ENCODE measurements at places on chromosomes 1 and 21. TPM values are rescaled to one million over a fixed set of nuclear protein-coding genes. Genes with fewer than 3 reads are reported as not detected.

Gene OSCP1
- total RNA-seq, result 2.3 TPM

Gene FLG2
- not detected for total RNA-seq

Gene GBP4
- total RNA-seq, result 31.7 TPM

DNA sequence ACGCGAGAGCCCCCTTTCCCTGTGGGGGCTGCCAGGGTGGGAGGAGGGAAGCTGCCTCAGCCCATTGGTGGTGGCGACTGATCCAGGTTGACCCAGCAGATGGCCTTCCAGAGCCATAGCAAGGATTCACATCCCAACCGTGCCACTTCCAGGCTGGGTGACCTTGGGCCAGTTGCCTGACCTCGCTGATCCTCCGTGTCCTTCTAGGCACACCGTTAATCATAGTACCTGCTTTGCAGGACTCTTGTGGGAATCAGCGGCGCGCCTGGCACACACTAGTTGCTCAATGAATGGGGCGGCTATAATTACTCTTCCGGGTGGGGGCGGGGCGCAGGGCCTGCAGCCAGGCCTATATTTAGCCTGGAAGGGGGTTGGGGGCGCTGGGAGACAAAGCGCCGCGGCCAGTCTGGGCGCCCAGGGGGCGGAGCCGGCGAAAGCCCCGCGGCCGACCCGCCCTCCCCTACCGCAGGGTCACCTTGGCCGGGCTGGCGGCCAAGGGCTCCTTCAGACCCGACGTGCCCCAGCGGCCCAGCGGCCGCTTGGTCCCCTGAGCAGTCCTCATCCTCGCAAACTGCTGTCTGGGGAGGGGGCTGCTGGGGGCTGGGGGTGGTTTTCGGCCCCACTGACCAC lies 5.1 kb downstream of the HSPB7 start:
- DNase-seq, result no peak
- H3K4me1 ChIP-seq, result peaks cover 34% of the 10 kb centered on the region
- peak overlapping the region; percentile 30 for H3K4me3 ChIP-seq
- H3K27me3 ChIP-seq, result peaks cover 7% of the 10 kb centered on the region

GRCh38 chr21:20968391-20968790 lies 29.8 kb upstream of the NCAM2 start:
- H3K4me3 ChIP-seq, result no peak overlapping the region
- H3K27me3 ChIP-seq, result no peaks in the 10 kb centered on the region
- H3K36me3 ChIP-seq, result no peaks in the 10 kb centered on the region
- H3K4me1 ChIP-seq, result no peaks in the 10 kb centered on the region
- no peak overlapping the region for H3K27ac ChIP-seq

- H3K27ac ChIP-seq, result peak overlapping the region; percentile 91
- H3K36me3 ChIP-seq, result no peaks in the 10 kb centered on the region
- H3K4me3 ChIP-seq, result peak overlapping the region; percentile 73
- peaks cover 9% of the 10 kb centered on the region for H3K4me1 ChIP-seq
- no peaks in the 10 kb centered on the region for H3K27me3 ChIP-seq
Observed at GRCh38 chr1:244460197-244460596, 876 bp upstream of the CATSPERE start.

GRCh38 chr1:200306944-200307754 lies 102.7 kb downstream of the ZNF281 start:
- peak overlapping the region; percentile 43 for H3K27ac ChIP-seq
- no peaks in the 10 kb centered on the region for H3K36me3 ChIP-seq
- H3K4me3 ChIP-seq, result no peak overlapping the region

DNA sequence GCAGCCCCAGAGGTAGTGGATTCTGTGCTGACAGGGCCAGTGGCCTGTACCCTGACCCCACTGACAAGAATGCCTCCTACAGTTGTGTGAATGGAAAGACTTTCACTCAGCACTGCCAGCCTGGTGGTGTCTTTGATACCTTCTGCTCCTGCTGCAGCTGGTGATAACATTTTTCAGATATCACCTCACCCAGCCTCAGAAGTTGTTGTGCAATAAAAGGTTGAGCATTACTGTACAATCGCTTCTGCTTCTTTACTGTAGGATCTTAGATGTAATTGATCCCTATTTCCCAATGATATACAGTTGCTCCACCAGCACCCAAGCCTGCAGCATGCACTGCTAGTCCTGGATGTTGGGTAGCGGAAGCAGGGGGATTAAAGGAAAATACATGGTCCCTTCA lies 4.8 kb upstream of the CHIA start:
- H3K4me3 ChIP-seq, result no peak overlapping the region

DNA sequence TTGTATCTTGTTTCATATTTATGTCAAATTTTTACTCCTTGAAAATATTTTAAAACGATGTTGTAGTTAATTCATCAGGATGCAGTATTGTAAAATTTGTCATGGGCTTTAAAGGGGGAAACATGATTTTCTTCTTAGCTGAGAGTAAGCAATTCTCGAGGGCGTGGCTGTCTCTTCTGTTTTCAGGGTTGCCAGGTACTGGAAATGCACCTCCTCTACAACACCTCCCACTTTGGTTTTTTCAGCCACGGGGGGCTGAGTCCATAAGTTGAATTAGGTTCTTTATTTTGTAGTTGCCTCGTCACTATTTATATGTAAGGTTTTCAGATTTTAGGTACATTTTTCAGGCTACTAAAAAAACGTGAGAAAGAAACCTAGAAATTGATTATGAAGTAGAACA lies 64.0 kb downstream of the PRDM2 start:
- no peaks in the 10 kb centered on the region for H3K27me3 ChIP-seq
- no peaks in the 10 kb centered on the region for H3K36me3 ChIP-seq
- H3K4me1 ChIP-seq, result peaks cover 16% of the 10 kb centered on the region

DNA sequence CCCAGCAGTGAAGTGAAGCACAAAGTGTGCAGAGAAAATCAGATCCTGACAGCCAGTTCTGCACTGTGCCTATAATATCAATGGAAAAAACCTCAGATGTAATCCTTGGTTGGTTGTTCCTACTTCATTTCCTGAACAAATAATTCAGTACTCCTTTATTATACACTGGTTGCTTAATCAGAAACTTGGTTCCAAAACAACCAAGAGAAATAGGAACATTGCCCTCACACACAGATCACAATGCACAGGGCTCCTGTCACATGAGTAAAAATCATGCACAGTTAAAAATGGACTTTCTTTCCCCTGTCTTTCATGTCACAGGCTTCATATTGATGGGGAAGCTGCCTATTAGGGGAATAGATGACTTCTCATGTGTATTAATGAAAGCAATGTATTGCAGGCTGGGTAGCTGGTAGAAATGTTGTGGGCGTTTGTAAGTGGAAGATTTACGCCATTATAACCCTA lies 9.7 kb downstream of the DNASE2B start:
- no peaks in the 10 kb centered on the region for H3K36me3 ChIP-seq
- no peaks in the 10 kb centered on the region for H3K27me3 ChIP-seq
- H3K27ac ChIP-seq, result no peak overlapping the region
- no peak for DNase-seq
- H3K4me3 ChIP-seq, result no peak overlapping the region
- no peaks in the 10 kb centered on the region for H3K4me1 ChIP-seq

DNA sequence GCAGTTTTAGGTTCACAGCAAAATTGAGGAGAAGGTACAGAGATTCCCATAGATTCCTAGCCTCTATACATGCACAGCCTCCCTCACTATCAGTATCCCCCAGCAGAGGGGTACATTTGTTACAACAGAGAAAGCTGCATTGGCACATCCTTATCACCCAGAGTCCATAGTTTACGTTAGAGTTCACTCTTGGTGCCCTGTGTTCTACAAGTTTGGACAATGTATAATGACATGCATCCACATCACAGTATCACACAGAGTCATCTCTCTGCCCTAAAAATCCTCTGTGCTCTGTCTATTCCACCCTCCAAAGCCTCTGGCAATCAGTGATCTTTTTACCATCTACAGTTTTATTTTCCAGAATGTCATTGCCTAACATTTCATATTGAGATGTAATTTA lies 22.3 kb upstream of the RGS16 start:
- no peaks in the 10 kb centered on the region for H3K36me3 ChIP-seq
- no peak overlapping the region for H3K4me3 ChIP-seq
- no peaks in the 10 kb centered on the region for H3K27me3 ChIP-seq
- H3K4me1 ChIP-seq, result peaks cover 34% of the 10 kb centered on the region
- no peak for DNase-seq
- no peak overlapping the region for H3K27ac ChIP-seq

DNA sequence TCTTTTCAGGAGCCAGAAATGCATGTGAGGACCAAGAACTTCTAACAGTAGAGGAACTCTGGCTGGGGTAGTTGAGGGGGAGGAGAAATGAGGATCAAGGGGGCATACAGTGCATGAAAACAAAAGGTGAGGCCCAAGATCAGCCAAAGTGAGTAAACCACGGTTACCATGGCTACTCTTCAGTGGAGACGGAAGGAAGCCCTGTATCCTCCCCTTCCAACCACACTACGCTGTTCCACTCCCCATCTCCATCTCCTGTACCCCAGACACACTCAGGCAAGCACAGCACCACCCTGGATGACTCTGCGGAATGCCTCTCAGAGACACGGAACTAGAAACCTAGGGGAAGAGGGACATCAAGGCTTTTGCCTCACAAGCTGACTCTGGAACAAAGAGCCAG lies 157.6 kb upstream of the CAMK1G start:
- H3K27me3 ChIP-seq, result peaks cover 9% of the 10 kb centered on the region
- H3K36me3 ChIP-seq, result no peaks in the 10 kb centered on the region
- DNase-seq, result no peak
- no peak overlapping the region for H3K27ac ChIP-seq
- no peak overlapping the region for H3K4me3 ChIP-seq

GRCh38 chr1:44151332-44151731 lies 9.9 kb upstream of the KLF18 start:
- no peak overlapping the region for H3K4me3 ChIP-seq
- H3K27ac ChIP-seq, result no peak overlapping the region
- H3K27me3 ChIP-seq, result no peaks in the 10 kb centered on the region
- no peak for DNase-seq
- no peaks in the 10 kb centered on the region for H3K36me3 ChIP-seq

GRCh38 chr21:34553151-34553952 lies 41.3 kb upstream of the KCNE1 start:
- peaks cover 5% of the 10 kb centered on the region for H3K4me1 ChIP-seq
- H3K27me3 ChIP-seq, result no peaks in the 10 kb centered on the region
- DNase-seq, result no peak
- no peak overlapping the region for H3K27ac ChIP-seq
- H3K4me3 ChIP-seq, result no peak overlapping the region

GRCh38 chr1:7743346-7743745 lies 27.8 kb upstream of the VAMP3 start:
- H3K4me3 ChIP-seq, result no peak overlapping the region
- H3K27me3 ChIP-seq, result no peaks in the 10 kb centered on the region
- H3K4me1 ChIP-seq, result peaks cover 36% of the 10 kb centered on the region
- no peak for DNase-seq

DNA sequence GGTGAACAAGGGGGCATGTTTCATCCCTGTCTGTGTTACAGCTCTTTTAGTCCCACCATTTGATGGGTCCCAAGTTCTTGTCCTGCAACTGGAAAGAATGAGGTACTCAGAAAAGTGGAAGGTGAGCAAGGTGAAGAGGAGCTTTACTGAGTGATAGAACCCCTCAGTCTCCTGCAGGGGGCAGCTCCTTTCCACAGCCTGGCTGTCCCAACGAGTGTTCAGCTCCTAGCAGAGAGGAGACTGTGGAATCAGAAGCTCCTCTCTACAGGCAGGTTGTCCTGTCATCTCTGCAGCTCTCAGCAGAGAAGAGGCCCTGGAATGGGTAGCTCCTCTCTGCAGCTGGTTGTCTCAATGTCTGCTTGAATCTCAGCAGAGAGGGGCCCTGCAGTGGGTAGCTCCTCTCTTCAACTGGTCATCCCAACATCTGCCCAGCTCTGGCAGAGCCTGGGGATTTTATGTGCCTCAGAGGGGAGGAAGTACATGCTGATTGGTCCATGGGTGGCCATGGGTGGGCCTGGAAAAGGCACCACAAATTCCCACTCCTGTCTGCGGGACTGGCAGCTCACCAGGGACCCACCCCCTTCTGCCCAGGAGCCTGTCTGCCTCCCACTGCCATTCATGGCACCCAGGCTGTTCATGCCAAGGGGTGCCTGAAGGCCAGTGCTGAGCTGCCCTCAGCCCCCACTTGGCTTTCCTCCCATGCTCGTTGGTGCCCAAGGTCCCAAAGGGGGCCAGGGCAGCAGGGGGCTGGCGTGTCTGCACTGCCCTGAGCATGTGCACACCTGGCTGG lies 25.7 kb downstream of the LDLRAD1 start:
- H3K4me3 ChIP-seq, result no peak overlapping the region
- no peak for DNase-seq
- H3K27me3 ChIP-seq, result no peaks in the 10 kb centered on the region
- no peaks in the 10 kb centered on the region for H3K4me1 ChIP-seq
- H3K27ac ChIP-seq, result no peak overlapping the region
- H3K36me3 ChIP-seq, result no peaks in the 10 kb centered on the region

GRCh38 chr1:183593356-183593755 lies 3.1 kb upstream of the NCF2 start:
- peaks cover 14% of the 10 kb centered on the region for H3K4me1 ChIP-seq
- no peak overlapping the region for H3K4me3 ChIP-seq
- H3K27me3 ChIP-seq, result no peaks in the 10 kb centered on the region

DNA sequence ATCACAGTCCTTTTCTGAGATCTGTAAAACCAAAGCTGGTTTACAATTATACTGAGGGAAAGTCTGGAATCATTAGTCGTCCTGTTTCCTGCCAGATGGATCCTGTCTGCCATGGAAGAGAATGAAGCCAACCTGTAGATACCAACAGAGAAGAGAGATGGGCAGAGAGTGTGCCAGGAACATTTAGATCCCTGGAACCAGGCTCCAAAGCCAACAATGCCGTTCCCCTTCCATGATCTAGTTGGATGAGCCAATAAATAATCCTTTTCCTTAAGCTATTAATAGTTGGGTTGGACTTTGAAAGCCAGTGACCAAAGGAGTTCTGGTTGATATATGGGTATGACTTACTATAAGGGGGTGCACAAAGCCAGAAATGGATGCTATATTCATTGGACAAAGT lies 15.0 kb downstream of the CAPN8 start:
- no peak overlapping the region for H3K27ac ChIP-seq
- H3K36me3 ChIP-seq, result no peaks in the 10 kb centered on the region
- no peaks in the 10 kb centered on the region for H3K4me1 ChIP-seq
- DNase-seq, result no peak
- no peaks in the 10 kb centered on the region for H3K27me3 ChIP-seq
- H3K4me3 ChIP-seq, result no peak overlapping the region

GRCh38 chr1:206851341-206852010 lies 13.9 kb upstream of the IL20 start:
- no peaks in the 10 kb centered on the region for H3K27me3 ChIP-seq
- no peak for DNase-seq
- no peak overlapping the region for H3K4me3 ChIP-seq
- H3K4me1 ChIP-seq, result no peaks in the 10 kb centered on the region

- no peak overlapping the region for H3K4me3 ChIP-seq
- no peaks in the 10 kb centered on the region for H3K36me3 ChIP-seq
- H3K27me3 ChIP-seq, result no peaks in the 10 kb centered on the region
- DNase-seq, result no peak
- no peaks in the 10 kb centered on the region for H3K4me1 ChIP-seq
Observed at GRCh38 chr1:184935920-184936798, 38.1 kb downstream of the NIBAN1 start.

GRCh38 chr1:169784102-169784501 lies 10.6 kb downstream of the METTL18 start:
- no peaks in the 10 kb centered on the region for H3K36me3 ChIP-seq
- H3K27me3 ChIP-seq, result peaks cover 23% of the 10 kb centered on the region
- no peaks in the 10 kb centered on the region for H3K4me1 ChIP-seq
- no peak overlapping the region for H3K27ac ChIP-seq
